ENCODE measurements at places on chromosomes 13 and 19.

DNA sequence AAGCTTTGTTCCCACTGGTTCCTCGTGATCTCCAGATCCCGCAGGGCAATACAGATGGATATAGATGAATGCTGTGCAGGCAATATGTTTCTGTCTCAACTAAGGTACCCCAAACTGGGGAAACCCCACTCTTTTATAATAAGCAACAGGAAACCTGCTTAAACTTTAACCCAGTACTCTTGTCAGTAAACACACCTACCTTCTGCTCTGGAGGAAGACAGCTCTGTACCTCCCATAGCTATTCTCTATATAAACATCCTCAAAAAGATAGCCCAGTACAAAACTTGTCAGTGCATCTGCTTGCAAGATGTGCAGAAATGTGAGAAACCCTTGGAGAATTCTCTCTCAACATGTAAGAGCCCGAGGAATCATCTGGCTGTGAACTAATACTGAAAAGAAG lies 583.6 kb downstream of the OLFM4 start:
- DNase-seq: no peak

GRCh38 chr13:75639454-75639853 lies 3.3 kb downstream of the LMO7 start:
- no peak for DNase-seq

GRCh38 chr19:51022526-51022925 lies 3.0 kb upstream of the KLK10 start:
- DNase-seq: no peak

DNA sequence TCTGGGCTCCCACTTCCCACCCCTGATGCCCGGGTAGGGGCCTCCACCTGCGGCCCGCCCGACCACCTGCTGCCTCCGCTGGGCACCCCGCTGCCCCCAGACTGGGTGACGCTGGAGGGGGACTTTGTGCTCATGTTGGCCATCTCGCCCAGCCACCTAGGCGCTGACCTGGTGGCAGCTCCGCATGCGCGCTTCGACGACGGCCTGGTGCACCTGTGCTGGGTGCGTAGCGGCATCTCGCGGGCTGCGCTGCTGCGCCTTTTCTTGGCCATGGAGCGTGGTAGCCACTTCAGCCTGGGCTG lies 7.9 kb downstream of the DBP start:
- no peak for DNase-seq

DNA sequence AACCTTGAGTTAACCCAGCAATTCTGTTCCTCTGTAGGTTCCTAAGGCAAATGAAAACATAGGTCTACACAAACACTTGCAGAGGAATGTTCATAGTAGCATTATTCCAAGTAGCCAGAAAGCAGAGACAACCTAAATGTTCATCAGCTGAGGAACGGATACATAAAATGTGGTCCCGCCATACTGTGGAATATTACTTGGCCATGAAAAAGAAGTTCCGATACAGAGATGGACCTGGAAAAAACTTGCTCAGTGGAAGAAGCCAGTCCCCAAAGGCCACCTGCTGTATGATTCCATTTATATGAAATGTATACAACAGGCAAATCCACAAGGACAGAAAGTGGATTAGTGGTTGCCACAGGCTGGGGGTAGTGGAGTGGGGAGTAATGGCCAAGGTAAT lies 53.0 kb downstream of the ARHGEF18 start:
- no peak for DNase-seq

DNA sequence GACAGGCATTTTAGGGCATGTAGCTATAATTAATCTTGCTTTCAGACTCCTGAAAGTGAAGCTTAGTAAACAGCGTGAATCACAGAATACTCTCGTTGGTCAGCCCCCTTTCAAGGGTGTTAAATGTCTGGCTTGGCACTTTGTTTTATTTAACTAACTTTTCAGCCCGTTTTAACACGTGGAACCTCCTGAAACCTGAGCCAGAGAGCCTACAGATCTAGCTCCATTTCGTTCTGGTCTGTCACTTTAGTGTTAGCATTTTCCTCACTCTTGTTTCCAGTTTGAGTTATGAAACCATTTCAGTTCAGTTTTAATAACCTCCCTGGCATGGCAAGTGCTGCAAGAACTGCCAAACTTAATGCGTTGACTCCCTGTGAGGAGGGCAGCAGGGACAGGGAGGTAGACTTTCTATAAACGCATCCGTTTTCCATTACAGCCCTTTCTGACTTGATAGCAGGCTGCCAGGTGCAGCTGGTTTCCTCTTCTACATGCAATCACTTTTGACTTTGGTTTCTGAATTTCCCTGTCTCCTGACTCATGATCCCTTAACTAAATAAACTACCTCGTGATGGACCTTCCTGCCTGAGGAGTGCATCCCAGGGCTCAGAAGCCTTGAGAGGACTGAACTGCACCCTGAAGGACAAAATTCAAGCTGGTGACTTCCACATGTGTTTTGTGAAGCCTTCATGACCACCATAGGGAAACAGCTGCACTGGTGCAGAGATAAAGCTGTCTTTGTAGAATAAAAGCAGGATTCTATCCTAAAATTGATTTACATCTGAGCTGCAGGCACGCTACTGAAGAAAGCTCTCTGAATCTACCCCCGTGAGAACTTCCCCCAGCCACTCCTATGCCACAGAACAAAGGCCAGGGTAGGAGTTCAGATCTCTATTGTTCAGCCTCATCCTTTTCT lies 192.6 kb downstream of the DLEU7 start:
- DNase-seq: no peak

- DNase-seq: no peak
These were observed 4.2 kb upstream of the CILP2 start for GRCh38 chr19:19533841-19534240.

GRCh38 chr19:11194656-11195558 lies 2.4 kb downstream of the KANK2 start:
- no peak for DNase-seq

- no peak for DNase-seq
These were observed 367.9 kb downstream of the SLC7A1 start for GRCh38 chr13:29227576-29227975.

GRCh38 chr19:42191855-42192254 lies 25.6 kb downstream of the DEDD2 start:
- no peak for DNase-seq

GRCh38 chr13:66657165-66657881 lies 572.8 kb downstream of the PCDH9 start:
- DNase-seq: peak; percentile 94

DNA sequence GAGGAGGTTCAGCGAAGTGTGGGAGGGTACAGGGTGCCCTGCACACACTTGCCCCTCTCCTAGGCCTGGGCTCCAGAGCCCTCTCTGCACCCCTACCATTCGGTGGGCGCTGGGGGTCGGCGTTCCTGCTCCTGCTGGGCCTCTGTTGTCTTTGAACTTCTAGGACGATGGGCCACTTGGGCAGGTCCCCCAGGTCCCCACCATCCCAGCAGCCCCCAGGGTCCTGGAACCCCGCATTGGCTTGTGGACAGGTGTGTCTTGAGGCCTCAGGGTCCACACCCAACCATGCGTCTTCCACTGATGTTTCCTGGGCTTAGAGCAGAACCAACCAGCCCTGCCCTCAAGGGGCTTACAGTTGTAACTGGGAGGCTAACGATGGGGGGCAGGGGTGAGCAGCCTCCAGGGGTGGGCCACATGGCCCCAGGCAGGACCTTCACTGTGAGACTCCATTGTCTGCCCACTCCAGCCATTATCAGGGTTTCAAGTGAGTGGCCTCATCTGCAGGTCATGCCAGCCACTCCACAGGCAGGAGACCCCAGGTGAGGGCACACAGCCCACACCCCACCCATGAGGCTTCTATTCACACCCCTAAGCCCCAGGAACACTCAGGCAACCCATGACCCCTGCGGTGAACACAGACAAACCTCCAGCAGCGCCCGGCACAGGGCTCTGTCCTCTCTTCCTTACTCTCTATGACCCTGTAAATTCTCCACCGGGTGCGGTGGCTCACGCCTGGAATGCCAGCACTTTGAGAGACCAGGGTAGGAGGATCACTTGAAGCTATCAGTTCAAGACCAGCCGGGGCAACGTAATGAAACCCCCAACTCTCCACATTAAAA lies 2.0 kb upstream of the KLF16 start:
- no peak for DNase-seq

DNA sequence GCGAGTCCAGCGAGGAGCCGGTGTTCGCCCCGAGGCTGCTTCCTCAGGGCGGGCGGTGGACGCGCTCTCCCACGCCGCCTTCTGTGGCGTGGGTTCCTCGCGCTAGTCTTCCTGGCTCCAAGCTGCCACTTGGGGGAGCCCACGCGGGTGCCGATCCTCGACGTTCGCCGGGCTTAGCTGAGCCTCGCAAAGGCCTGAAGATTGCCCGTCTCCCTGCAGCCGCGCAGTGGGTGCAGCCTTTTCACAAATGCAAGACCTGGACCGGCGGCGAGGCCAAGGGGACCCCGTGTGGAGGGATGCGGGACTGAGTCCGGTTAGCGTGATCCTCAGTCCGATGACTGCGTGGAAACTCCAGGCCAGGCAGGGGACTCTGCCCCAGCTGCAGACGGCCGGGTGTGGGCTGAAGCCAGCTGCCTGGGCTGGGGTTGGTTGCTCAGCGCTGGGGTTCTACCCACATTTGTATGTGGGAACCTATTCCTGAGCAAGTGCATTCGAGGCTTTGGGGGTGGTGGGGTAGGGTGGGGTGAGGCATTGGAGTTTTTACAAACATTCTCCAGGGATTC lies 16.6 kb upstream of the LRP3 start:
- DNase-seq: no peak

GRCh38 chr19:33796164-33796875 lies at the start of gene KCTD15:
KCTD15 (plus strand) TSS chr19:33796870; CDS start chr19:33800455, 3,585 bp downstream.
- DNase-seq: no peak

DNA sequence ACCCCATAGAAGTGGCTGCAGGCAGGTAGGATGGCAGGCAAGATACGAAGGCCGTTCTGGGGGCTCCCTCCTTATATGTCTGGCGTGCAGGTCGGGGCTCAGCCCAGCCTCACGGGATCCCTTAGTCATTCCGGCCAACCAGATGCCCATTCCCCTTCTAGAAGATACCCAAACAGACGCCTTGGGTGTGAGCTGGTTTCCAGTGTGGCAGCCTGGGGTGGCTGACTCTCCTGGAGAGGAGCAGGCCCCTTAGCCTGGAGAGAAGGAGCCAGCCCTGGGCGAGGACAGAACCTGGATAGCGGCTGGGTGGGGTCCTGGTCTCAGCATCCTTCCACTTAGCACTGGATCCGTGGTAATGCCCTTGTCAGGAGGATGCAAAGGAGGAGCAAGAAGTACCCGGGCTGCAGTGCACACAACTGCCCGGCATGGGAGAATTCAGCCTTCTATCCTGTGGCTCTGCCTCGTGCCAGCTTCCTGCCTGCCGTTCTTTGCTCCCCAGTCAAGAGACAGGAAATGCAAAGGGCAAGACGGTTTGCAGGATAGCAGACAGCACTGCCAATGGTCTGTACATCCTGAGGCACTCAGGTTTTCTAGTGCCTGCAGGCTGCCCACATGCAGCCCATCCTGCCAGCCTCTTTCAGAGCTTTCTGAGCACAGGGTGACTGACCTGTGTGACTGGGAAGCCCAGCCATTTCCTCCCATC lies 56.7 kb upstream of the WASF3 start:
- no peak for DNase-seq

GRCh38 chr19:54660964-54661363 lies 1.8 kb upstream of the LILRB4 start:
- DNase-seq: no peak

Measured in NCI-H1694 (cell line).